Activated naive CD8-positive, alpha-beta T cell treated with anti-CD3 and anti-CD28 coated beads, Interleukin-2, amount 50 U/mL, for 24 hours (primary cell): ENCODE measurements at places on chromosomes 2 and 18.

DNA sequence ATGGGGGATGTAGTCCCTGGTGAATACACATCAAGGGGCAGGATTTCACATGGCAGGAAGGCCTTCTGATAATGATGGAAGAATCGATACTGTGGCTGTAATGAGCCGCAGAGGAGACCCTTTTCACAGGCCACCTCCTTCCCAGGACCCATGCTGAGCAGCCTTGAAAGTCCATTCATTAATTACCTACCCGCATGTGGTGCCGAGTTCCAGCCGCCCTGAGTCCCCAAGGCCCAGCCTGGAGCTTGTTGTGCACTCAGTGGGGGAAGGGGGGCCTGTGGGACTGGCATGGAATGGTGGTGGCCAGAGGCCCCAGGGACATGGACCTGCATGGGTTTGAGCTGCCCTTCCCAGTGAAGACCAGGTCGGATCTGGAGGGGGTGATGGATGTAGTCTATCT lies 25.5 kb downstream of the ASB18 start:
- DNase-seq = no peak

- DNase-seq = no peak
These were observed 50.1 kb downstream of the BOLA3 start for GRCh38 chr2:74097574-74097973.

GRCh38 chr2:1538663-1539062 lies 125.4 kb downstream of the TPO start:
- no peak for DNase-seq

DNA sequence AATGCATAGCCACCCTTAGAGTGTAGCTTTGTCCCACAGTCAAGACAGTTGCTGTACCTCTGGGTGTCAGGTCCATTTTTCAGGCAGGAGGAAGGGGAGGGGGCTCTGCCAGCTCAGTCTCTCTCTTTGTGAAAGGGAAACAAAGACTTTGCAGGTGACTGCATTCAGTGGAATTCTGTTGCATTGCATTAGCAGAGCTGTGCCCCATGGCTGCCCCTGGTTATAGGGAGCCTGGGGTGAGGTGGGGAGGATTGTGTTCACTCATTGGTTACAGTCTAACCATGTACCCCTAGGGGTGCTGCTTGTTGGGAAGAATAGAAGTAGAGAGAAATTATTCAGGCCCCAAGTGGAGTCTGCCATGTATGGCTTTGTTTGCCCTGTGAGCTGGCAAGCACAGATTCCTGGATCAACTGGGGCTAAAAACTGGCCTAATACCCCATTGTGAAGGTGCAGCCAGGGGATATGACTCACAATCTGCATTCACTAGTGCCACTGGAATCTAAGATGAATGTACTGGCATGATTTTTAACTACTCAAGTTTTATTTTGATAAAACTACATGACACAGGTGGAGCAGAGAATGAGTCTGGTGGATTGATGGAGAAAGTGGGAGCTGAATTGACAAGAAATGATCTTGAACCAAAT lies 118.4 kb downstream of the SH3BP4 start:
- DNase-seq = no peak

GRCh38 chr18:22113144-22113844 lies 56.1 kb upstream of the GATA6 start:
- no peak for DNase-seq

DNA sequence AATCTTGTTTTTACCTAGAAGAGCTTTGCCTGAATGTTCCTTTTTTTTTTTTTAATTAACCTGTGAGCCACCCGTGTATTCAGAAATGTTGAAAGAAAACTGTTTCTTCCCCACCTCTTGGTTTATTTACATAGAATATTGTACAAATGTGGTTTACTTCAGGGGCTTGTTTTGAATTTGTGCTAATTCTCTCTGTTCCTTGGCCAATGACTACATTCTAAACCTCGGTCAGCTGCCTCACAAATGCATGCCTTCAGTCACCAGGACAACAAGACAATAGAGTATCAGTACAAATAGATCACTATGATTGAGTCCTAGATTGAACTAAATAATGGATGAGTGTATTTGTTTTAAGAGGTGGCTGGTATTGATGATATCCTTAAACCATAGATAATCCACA lies 36.0 kb downstream of the AGFG1 start:
- DNase-seq = no peak
